Tongue (tissue), 3 donors: ENCODE measurements at places on chromosomes 2 and 18. TPM values are rescaled to one million over a fixed set of nuclear protein-coding genes. Genes with fewer than 3 reads are reported as not detected.

DNA sequence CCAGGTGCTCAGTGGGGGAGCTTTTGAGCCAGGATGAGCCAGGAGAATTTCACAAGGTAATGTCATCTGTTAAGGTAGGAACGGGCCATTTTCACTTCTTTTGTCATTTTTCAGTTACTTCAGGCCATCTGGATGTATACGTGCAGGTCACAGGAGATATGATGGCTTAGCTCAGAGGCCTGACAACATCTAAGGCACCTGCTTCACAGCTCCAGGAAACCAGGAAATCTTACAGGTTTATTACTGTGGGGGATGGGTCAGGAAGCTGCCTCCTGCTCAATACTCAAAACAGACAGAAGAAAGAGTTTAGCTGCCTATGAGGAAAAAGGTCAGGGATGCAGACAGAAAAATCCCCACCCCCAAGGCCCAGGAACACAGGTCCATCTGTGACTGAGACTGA, 364.3 kb upstream of the LRP1B start:
- no peak for DNase-seq

DNA sequence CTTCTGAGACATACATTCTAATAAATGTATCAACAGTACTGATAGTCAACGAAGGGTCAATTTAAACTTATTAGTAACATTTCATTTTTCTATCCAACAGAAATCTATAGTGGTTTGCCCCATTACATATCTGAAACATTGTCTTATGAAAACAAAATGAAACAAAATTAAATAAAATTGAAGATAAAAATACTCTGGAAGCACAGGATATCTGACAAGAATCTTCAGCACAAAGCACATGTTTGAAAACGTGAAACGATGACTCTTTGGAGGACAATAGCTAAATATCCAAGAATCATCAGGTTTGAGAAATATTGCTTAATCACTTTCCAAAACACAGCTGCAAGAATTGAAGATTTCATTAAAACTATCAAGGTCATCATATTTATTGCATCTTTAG, 70.9 kb upstream of the FAM124B start:
- DNase-seq = no peak

DNA sequence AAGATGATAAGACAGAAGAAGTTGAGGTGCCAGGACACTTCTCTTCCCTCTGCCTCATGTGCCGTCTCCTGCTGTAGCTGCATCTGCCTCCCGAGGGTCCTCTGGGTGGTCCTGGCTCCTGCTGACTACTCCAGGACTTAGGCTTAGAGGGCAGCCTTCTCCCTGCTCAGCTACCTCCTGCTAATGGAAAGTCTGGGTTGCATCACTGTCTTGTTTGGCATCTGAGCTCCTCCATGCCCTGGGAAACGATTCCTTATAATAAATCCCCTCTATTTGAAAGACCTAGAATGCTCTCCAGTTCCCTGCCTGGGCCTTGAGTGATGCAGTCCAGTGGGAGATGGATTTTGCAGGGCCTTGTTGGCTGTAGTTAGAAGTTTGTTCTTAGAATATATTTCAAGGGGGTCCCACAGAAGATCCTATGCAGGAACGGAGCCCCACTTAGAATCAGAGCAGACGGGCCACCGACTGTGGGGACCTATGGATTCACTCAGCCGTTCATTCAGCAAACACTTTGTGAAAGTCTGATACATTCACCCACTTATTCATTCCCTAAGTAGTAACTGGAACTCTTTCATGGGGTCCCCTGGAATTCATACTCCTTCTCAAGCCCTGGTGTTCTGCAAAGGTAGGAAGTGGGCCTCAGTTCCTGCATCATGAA, 269.8 kb upstream of the HDAC4 start:
- DNase-seq = no peak

The WDR33 gene
- total RNA-seq = 54.8 TPM

- no peak for DNase-seq
Measured at GRCh38 chr18:7558769-7559168, 8.3 kb upstream of the PTPRM start.

GRCh38 chr2:31037058-31037457, 101.2 kb downstream of the GALNT14 start:
- DNase-seq = no peak

- no peak for DNase-seq
Measured at GRCh38 chr2:32633040-32633439, 5.2 kb downstream of the TTC27 start.

The RAX gene
- total RNA-seq = not detected

DNA sequence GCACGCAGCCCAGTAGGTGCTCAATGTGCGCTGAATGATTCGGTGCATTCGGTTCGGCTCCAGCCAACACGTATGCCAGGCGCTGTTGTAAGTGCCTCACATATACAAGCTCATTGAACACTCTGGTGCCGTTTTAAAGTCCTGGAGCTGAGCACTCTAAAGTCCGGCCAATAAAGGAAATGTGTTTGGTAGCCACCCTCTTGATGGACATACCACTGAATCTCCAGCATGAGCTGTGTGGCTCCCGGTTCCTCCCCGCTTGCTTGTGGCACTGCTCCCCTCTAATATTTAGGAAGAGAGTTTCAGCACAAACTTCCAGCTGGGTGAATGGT, 112.1 kb downstream of the MCFD2 start:
- no peak for DNase-seq

DNA sequence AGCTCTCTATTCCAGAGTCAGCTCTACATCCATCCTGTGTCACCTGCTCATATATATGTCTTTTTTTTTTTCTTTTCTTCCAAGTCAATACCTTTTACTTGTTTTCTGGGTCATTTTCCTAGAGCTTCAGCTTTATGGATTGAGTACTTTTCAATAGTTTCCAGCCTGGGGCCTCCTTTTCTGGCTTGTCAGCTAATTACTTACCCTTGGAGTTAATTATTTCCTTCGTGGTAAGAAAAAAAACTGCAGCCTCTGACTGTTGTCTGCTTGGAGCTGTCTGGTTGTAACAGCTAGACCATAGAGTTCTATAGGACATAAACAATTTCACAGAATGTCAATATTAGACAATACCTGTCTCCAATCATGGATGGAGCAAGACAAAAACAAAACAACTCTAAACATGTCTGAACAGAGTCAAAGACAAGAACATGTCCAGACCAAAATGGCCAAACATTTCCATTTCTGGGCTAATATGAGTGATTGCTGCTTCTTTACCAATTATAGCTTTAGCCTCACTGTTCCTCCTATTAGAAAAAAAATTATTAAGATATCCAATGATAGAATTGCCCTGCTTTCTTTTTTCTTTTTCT, 643.1 kb downstream of the SLC4A3 start:
- no peak for DNase-seq

GRCh38 chr2:27582129-27582694, 630 bp upstream of the ZNF512 start:
- DNase-seq = peak; percentile 1

GRCh38 chr2:234022424-234022823, 28.1 kb upstream of the SPP2 start:
- DNase-seq = no peak

DNA sequence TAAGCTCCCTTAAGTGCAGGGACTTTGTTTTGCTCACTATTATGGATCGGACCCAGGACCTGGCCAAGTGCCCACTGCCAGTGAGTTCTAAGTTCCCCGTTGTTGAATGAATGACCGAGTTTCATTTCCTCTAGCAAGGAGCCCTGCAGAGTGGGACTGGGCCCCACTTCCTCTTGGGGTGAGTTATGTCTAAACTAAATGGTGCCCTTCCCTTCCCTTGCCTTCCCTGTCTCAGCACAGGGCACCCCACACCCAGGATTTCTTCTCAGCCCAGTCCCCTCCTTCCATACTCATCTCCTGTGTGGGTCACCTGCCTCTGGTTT, 195.3 kb upstream of the HS6ST1 start:
- DNase-seq = no peak

DNA sequence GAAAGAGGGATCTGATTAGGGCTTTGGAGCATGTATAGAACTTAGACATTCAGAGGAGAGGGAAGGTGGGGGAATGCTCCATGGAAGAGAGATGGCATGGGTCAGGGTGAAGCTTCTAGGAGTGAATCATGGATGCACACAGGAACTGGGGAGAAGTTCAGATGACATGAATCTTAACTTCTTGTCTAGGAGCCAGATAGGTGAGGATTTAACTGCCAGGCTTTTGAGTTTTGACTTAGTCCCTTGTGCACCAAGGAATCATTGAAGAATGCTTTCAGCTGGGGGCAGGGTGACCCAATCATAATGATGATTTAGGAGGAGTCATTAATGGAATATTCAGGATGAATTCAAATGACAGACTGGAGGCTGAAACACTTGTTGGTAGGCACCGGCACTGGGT, 48.7 kb downstream of the ACYP2 start:
- DNase-seq = no peak

The ZNF24 gene
- total RNA-seq = 59.2 TPM

GRCh38 chr2:77797088-77797487, 274.9 kb upstream of the LRRTM4 start:
- DNase-seq = no peak

The DSG4 gene
- total RNA-seq = not detected

The C2orf81 gene
- 1.0 TPM for total RNA-seq

DNA sequence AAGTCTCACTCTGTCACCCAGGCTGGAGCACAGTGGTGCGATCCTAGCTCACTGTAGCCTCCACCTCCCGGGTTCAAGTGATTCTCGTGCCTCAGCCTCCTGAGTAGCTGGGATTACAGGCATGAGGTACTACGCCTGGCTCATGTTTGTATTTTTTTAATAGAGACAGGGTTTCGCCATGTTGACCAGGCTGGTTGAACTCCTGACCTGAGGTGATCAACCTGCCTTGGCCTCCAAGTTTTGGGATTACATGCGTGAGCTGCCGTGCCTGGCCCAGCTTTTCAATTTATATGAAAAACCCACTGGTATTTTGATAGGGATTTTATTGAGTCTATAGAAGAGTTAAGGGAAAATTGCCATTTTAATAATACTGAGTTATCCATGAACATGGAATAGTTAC, 63.3 kb downstream of the XRCC5 start:
- DNase-seq = no peak

GRCh38 chr2:217746808-217747207, 256.0 kb downstream of the TNS1 start:
- no peak for DNase-seq

GRCh38 chr2:234821946-234822475, 129.8 kb upstream of the SH3BP4 start:
- no peak for DNase-seq

GRCh38 chr2:64212346-64212745, 68.1 kb upstream of the PELI1 start:
- DNase-seq = no peak

GRCh38 chr2:241063093-241063551, 39.0 kb downstream of the MTERF4 start:
- DNase-seq = no peak

The FSIP2 gene
- total RNA-seq = 3.1 TPM

DNA sequence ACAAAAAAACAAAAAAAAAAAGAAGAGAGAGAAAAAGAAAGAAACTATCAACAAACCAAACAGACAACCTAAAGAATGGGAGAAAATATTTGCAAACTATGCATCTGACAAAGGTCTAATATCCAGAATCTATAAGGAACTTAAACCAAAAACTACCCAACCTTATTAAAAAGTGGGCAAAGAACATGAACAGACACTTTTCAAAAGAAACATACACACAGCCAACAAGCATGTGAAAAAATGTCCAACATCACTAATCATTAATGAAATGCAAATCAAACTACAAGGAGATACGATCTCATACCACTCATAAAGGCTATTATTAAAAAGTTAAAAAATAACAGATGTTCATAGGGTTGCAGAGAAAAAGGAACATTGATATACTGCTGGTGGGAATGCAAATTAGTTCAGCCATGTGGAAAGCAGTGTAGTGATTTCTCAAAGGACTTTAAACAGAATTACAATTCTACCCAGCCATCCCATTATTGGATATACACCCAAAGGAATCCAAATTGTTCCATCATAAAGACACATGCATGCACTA, 7.2 kb upstream of the POLE4 start:
- DNase-seq = no peak

The RAB31 gene
- total RNA-seq = 31.0 TPM

DNA sequence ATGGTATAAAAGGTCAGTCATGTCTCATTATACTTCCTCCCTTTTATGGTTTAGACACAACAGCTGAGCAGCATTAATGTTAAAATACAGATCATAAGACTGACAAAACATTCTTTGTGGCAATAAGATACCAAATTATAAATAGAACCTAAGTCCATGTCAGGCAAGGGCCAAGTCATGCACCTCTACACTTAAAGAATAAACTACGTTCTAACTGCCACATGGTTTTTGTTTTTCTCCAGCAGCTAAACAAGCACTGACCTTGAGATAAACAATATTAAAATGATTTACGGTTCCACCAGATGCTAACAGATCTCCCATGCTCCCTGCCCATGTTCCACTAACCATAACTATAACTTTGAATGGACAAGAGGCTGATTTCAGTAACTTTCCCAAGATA, 368.6 kb upstream of the TFPI start:
- no peak for DNase-seq

GRCh38 chr2:186895451-186895850, 46.5 kb upstream of the ZSWIM2 start:
- no peak for DNase-seq

The RNF144A gene
- total RNA-seq = 25.5 TPM

DNA sequence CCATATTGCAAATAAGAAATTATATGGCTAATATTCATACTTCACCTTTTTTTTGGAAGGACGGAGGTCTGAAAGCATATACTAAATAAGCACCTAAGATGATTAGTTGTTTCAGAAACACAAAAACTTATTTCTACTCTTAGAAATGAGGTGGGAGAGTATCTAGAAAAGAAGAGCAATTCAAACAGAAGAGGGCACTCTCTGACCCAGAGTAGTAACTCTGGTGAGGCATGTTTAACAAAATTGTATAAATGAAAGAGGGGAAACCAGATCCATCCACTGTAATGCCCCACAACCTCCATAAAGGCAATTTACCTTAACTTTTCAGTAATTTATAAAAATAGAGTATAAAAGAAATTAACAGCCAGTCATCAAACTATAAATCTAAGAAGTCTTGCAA, 669.6 kb upstream of the VRK2 start:
- peak; percentile 14 for DNase-seq

DNA sequence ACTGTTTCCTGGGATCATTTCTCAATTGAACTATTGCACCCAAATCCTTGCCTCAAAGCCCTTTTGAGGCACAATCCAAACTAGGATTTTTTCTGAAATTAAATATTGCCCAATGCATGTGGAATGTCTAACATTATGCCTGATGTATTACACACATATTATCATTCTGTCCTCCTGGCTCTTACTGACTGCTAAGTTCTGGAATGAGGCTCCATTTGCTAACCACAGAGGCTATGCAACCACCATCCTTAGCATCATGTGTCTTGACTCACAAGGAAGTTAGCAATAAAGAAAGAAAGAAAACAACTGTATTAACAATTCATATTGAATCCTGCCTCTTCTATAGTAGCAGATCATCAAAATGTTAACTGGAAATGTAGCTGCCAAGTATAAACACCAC, 1142.7 kb downstream of the CNTNAP5 start:
- DNase-seq = no peak

DNA sequence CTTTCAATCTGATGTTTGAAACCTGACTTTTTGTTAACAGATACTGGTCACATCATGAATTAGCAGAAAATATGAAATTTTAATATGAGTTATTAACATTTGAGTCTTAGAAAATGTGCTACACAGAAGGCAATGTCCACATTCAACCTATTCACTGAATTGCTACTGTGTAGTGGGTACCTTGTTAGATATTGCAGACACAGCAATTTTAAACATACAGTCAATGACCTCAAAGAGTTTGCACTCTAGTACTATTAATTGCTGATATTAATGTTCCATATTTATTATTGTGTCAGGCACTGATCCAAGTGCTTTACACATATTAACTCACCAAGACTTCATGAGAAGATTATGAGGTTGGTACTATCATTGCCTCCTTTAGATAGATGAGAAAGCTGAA, 385.4 kb upstream of the PKDCC start:
- no peak for DNase-seq

The SLC66A3 gene
- 16.3 TPM for total RNA-seq
